ENCODE measurements at places on chromosomes 12 and 14. TPM values are rescaled to one million over a fixed set of nuclear protein-coding genes. Genes with fewer than 3 reads are reported as not detected.
A peak's percentile ranks its signal among the peaks of the same experiment; 100 is the strongest.

DNA sequence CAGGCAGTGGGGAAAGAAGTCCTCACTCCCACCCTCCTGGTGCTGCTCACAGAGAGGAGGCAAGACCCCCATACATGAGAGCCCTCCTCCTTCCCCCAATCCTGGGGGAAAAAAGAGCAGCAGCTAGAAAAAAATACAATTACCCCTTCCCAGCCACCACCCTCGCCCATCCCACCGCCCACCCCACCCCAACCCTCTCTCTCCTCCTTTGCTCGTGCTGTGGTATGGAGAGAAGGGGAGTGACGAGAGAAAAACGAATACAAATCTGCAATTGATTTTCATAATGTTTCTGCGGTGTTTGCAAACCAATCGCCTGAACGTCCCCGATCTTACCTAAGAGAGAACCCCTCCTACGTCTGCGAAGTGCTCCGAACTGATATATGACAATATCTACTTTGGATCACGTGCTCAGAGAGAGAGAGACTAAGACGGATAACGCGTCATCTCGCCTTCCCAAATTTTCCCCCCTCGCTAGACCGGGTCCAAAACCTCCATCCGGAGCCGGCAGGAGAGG lies at the start of gene HOXC11:
HOXC11 (plus strand) TSS at position 405 of the 514 bp plus-strand sequence. CDS start 116 bp downstream, outside the sequence.
- DNase-seq: no peak

GRCh38 chr14:65164068-65164824 lies 61.9 kb upstream of the MAX start:
- peak; percentile 63 for DNase-seq

DNA sequence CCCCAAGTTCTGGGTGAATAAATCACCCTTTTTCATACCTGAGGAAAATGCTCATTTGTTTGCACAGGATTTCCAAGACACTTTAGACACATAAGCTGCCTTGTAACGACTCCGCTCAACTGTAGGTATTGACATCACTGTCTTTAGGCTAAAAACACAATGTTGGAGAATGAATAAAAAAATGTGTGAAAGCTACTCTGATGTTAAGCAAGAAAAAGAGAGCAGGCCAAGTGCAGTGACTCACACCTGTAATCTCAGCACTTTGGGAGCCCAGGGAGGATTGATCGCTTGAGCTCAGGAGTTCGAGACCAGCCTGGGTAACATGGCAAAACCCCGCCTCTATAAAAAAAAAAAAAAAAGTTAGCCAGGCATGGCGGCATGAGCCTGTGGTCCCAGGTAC lies 11.1 kb upstream of the CIPC start:
- DNase-seq: no peak

DNA sequence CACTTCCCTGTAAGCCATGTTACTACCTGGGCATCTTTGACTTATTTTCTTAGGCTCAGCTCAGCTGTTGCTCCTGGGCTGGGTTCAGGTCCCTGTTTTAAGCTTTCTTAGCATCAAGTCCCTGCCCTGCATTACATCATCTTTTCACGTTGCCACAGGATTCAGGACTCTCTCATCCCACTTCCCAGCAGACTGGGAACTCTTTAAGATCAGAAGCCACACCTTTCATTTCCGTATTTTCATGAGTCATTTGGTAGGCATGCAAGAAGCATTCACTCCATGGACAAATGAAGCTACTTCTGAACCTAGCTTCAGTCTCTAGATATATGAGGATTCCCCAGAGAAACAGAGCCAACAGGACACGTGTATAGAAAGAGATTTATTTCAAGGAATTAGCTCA lies 726.8 kb downstream of the VRK1 start:
- no peak for DNase-seq

DNA sequence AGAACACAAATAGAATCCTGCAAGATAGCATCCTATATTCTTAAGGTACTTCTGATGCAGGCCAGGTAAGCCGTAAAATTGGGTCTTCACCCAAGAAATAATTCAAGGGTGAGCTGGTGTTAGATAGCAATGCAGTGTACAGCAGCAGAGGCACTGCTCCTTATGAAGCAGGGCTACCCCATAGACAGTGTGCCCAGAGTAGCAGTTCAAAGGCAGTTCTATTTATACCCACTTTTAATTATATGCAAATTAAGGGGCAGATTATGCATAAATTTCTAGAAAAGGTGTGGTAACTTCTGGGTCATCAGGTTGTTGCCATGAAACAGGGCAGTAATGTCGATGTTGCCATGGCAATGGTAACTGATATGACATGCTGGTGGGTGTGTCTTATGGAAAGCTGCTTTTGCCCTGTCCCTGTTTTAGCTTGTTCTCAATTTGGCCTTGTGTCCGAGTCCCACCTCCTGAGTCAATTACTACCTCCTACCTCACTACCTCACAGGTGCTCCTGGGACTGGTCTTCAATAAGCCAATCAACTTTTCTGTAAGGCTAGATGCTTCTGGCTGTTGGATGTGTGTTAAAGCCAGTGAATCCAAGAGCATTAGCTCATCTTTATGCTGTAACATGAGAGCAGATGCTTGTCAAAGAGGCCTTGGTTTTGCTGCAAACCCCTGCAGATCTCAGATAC lies 61.0 kb downstream of the PPM1A start:
- DNase-seq: no peak

DNA sequence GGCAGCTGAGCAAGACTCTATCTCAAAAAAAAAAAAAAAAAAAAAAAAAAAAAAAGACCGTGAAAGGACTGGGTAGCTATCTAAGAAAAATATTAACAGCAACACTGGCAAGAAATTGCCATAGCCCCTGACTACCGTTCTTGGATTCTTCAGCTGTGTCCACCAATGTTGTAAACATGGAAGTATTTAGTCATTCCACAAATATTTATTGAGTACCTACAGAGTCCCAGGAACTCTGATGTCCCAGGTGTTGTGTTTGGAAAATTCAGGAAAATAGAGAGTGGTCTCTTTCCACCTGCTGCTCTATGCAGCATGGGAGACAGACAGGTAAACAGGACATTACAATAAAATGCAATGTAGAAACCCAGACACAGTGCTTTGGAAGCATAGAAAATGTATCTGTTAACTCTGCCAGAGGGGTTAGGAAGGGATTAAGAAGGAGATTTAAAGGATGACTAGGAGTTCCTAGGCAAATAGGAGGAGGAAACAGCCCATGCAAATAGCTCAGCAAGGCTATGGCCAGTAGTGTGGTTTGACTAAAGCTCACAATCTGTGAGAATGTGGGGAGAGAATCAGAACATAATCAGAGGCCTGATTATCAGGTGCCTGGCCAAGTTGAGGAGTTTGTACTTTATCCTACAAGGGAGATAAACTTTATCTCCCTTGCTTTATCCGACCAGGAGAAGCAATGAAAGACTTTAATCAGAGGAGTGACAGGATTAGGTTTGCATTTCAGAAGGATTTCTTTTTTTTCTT lies 2.1 kb upstream of the DLST start:
- peak; percentile 91 for DNase-seq

DNA sequence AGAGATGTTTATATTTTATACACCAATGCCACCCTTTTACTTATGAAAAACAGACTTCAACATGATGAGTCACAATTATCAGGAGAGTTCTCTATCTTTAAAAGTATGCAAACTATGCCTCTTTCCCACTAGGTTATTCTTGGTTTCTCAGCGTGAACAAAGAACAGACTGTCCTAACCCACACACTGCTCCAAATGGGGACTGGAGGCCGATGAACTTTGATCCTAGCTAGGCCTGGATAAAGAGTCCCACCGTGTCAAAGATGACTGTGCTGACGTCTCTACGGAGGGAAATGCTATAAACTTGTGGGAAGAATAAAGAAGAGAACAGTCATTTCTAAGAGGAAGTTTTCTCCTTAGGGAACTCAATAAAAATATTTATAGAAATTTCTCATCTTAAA lies 160.1 kb downstream of the EPS8 start:
- peak; percentile 100 for DNase-seq

- no peak for DNase-seq
Observed at GRCh38 chr12:57179331-57180086, 32.1 kb upstream of the LRP1-AS start.

- peak; percentile 18 for DNase-seq
Observed at GRCh38 chr14:32933629-32934072, 5.0 kb upstream of the NPAS3 start.

DNA sequence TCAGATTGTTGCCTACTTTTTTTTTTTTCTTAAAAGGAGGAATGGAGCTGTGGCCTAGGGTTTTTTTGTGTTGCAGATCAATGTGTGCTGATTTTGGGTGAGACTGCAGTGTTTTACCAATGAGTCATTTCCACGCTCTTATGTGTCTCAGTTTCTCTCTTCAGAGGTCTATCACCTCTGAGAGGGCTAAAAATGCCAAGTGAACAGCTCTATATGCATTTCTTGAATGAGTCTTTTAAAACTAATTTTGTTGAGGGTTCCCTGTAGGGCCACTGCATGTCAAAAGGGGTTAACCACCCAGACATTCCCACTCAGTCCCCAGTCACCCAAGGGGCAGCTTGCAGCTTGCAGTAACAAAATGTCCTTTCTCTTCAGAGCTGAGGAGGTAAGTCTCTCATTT lies 24.3 kb upstream of the GLIPR1L2 start:
- DNase-seq: no peak

- DNase-seq: no peak
Observed at GRCh38 chr14:75437201-75438143, 9.7 kb downstream of the JDP2 start.

- no peak for DNase-seq
Observed at GRCh38 chr12:122026706-122027333, 5.1 kb downstream of the BCL7A start.

DNA sequence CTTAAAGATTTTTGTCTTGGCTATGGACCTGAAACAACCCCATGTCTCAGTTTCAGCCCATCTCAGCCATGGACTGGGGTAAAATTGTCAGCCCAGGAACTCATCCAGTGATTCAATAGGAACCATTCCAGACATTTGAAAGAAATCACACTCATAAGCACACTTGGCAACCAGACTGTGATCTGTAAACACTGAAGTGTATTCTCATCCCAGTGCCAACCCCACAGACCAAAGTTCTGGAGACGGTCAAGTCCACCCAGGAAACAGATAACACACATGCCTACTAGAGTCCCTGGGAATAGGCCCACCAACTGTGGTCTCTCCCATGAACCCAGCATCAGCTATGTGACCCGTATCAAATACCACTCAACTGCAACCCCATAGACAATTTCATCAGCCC lies 804.6 kb downstream of the TRHDE start:
- no peak for DNase-seq

GRCh38 chr14:22313172-22313801 lies 275.7 kb downstream of the DAD1 start:
- no peak for DNase-seq

DNA sequence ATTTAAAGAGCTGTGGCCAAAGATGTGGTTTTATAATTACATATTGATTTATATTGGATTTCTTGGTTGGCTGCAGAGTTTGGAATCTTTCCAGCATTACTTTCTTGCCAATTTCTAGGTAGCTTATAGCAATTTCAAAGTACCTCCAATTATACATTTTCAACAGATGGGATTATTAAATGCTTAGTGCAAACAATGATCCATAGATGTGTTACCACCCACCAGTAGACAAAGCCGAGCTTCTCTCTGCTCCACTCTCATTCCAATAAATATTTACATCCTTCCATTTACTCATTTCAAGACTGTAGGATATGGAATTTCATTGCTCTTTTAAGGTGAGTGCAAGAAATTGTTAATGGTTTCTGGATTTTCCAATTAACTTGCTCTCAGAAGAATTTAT lies 21.6 kb upstream of the TMCC3 start:
- no peak for DNase-seq

- no peak for DNase-seq
Observed at GRCh38 chr12:128693115-128693514, 130.6 kb downstream of the SLC15A4 start.

GRCh38 chr12:47802312-47802711 lies 17.4 kb downstream of the HDAC7 start:
- no peak for DNase-seq

- no peak for DNase-seq
Observed at GRCh38 chr14:95054346-95055280, 102.7 kb downstream of the DICER1 start.

DNA sequence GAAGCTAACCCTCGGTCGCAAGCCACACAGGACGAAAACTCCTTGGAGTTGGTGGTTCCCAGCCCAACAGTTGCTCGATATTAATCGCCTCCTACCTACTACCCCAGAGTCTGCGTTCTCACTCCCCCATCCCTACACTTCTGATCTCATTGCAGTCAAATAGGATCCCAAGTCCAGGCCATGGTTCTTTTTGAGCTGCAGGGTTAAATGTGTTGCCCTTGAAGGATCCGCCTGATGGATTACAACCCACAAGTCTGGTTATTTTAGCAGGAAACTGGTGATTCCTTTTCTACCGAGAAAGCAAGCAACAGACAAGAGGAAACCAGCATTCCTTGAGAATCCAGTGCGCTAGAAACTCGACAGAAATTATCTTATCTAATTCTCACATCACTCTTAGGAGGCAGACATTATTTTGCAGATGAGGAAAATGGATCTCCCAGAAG lies 785 bp upstream of the NIN start:
- no peak for DNase-seq

DNA sequence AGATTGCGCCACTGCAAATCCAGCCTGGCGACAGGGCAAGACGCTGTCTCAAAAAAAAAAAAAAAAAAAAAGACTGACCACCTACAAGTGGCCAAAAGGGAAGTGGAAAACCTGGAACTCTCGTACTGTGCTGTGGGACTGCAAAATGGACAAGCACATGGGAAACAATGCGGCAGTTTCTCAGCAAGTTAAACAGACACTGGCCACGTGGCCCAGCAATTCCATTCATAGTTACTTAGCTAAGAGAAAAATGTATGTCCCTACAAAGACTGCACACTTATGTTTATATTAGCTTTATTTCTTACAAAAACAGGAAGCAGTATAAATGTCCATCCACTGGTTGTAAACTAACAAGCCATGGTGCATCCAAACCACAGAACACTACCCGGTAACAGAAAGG lies 5.6 kb downstream of the CHFR start:
- peak; percentile 98 for DNase-seq

Gene ACOT6
- total RNA-seq: under 0.01 TPM

Gene SLC17A8
- not detected for total RNA-seq

Gene ESRRB
- total RNA-seq: not detected

Gene DEPDC4
- 1.7 TPM for total RNA-seq

Gene REM2
- under 0.01 TPM for total RNA-seq

Data from fibroblast of villous mesenchyme (primary cell).